ENCODE measurements at places on chromosomes 12 and 14.

- no peak for DNase-seq
Observed at GRCh38 chr12:11133816-11134215, 628 bp downstream of the TAS2R30 start.

GRCh38 chr12:45216983-45217485 is 1.1 kb downstream of the ANO6 start:
- no peak for DNase-seq

GRCh38 chr12:75894965-75895754 is 136.4 kb downstream of the PHLDA1 start:
- no peak for DNase-seq

GRCh38 chr12:57242691-57243454 is 8.1 kb downstream of the STAC3 start:
- DNase-seq, result peak; percentile 57

- peak; percentile 55 for DNase-seq
Observed at GRCh38 chr12:95411466-95411865, 62.5 kb upstream of the METAP2 start.

DNA sequence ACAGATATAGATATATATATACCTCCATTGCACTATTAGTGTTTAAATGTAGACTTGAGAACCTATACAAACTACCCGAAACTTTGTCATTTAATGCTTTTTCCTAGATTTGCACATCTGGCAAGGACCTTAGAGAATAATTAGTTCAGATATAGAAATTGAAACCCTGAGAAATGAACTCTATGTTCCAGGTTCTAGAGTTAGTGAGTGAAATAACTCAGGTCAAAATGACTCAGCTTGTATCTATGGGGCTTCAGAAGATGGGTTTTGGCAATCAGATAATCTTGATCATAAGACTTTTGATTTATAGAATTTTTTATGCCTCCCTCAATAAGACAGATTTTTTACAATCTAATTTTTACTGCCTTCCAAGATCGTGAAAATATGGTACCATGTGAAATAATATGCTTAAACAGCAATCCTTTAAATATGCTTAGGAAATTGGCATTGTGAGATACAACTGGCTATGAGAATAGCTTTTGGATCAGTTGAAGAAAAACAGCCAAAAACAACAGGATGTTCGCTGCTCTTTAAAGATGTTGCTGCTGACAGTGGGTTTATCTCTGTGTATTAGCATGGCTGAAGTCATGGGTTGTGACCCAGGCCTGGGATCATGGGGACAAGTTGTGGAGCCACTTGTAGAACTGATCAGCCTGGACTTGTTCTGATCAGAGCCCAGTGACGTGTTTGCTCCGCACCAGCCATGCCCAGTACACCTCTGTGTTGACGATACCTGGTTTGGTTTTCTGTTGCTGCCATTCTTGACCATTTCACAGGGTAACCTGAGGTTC is 63.6 kb downstream of the TTLL5 start:
- no peak for DNase-seq

- no peak for DNase-seq
Observed at GRCh38 chr14:61611880-61612630, 83.3 kb upstream of the HIF1A start.

- DNase-seq, result no peak
Observed at GRCh38 chr12:47131011-47131410, 51.3 kb upstream of the AMIGO2 start.

DNA sequence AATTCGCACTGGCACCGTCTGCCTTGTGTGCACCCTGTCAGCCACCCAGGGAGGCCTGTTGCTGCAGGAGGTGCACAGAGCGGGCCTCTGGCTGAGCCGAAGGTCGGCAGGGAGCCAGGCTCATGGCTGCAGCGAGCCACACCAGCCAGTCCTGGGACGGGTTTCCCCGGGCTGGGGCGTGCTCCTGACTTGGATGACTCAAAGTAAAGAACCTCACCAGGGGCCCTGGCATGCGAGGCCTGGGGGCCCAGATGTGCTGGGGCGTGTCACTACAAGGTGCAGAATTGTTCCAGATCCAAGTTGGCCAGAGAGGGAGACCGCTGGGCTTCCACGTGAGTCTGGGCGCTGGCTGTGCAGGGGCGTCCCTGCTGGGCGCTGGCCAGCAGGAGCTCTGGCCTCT is 34.5 kb downstream of the FBRSL1 start:
- DNase-seq, result no peak

DNA sequence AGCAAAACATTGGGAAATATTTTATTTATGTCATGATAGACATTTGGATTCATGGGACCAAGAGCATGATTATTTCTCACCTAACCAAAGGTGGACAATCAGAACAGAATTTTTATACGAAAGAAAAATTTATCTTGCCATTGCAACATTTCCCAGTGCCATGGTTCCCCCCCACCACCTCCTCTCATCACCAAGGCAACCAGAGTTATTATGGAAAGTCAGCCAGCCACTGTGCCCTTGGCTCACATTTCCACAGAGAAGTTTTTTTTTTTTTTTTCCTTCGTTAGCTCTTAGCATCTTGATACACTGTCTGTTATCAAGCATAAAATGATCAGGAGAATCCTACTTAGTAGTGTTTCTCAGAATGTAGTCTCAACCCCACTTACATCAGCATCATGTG is 176.4 kb upstream of the TMTC1 start:
- no peak for DNase-seq

DNA sequence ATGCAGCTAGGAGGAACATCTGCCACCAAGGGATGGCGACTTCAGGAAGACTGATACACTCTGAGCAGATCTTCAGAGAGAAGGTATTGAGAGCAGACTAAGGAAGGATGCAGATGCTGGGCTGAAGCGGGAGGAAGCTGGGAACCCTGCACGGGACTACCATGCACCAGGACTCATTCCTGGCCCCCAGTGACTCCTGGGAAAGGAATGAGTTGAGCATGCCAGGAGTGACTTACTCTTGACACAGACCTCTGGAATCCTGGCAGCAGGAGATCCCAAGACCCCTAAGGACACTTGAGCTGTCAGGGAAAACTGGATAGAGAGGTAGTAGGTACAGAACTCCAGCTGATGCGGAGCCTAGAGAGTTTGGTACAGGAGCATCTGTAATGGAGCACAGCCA is 336.1 kb downstream of the RPS29 start:
- no peak for DNase-seq

- DNase-seq, result peak; percentile 90
Observed at GRCh38 chr14:95255487-95255886, 64.2 kb downstream of the CLMN start.

GRCh38 chr14:90137807-90138206 is 76.0 kb downstream of the KCNK13 start:
- no peak for DNase-seq

Data from COLO829 (cell line).